Ascending aorta (tissue), 2 donors: ENCODE measurements at places on chromosomes 1 and 21.

DNA sequence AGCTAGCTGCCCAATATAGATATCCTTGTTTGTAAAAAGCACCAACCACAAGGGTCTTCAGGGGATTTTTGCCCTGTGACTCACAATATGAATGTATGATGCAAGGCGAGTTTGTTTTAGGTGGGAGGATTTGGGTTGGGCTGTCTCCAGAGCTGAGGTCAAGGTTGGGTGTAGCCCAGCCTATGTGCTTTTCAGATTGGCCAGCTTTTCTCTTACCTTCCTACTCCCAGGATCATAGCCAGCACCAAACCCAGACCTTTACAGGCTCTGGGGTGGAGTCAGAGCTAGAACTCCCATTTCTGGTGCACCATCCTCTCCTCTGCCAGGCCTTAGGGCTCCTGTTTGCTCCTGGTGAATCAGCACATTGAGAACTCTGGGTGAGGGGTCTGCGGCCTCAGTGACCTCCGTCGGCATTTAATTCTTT, 55.6 kb upstream of the GCLM start:
- DNase-seq, result no peak

DNA sequence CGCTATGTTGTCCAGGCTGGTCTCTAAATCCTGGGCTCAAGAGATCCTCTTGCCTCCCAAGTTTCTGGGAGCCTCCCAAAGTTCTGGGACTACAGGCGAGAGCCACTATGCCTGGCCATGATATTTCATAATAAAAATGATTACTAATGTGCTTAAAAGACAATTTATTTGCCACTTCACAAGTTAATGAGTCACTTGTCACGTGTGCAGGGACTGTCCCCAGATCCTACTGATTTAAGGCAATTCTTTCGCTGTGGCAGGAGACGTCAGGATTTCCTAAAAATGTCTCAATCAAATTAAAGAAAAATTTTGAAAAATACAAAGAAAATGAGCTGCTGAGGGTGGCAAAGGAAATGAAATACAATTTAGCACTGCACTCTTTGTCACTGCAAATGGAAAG, 43.5 kb downstream of the B3GALNT2 start:
- DNase-seq, result no peak

- no peak for DNase-seq
These were observed 9.4 kb upstream of the AKR1A1 start for GRCh38 chr1:45541193-45541592.

GRCh38 chr1:206472454-206472853, 2.2 kb downstream of the IKBKE start:
- no peak for DNase-seq

DNA sequence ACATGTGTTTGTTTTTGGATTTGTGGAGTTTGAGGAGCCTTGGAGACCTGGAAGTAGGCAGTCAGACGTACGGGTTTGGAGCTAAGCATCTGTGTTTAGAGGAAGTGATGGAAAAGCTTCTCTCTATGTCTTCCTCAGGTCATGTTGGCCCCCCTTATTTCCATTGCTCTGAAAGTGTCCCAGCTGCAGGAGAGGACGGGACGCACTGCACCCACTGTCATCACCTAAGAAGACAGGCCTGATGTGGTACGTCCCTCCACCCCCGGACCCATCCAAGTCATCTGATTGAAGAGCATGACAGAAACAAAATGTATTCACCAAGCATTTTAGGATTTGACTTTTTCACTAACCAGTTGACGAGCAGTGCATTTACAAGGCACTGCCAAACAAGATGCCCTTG, 66.2 kb downstream of the PGM1 start:
- no peak for DNase-seq

- no peak for DNase-seq
These were observed 47.2 kb upstream of the VANGL1 start for GRCh38 chr1:115594600-115594999.

DNA sequence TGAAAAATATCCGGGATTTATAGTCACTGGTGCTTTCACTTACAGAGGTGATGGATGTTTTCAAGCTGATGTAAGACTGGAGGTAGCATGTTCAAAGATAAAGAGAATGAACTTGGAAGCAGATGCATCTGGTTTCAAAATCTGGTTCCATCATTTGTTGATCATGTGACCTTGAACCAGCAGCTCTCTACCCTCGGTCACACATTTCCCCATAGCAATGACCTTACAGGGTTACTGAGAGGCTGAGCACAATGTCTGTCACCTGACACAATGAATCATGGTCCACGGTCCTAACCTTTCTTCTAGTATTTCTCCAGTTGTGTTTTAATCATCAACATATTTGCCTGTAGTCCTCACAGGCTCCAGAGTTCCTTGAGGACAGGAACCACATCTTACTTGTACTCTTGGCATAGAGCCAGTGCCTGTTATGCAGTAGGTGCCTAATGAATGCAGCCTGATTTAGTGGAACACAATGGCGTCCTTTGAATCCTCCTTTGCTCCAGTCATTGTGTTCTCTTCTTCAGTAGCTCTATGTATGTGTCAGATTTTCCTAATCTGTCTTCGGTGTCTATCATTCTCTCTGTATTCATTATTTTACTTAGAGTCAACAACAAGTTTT, 667.3 kb downstream of the PTPRU start:
- DNase-seq, result no peak

GRCh38 chr21:42056996-42057689, 14.0 kb upstream of the UMODL1 start:
- DNase-seq, result peak; percentile 92

DNA sequence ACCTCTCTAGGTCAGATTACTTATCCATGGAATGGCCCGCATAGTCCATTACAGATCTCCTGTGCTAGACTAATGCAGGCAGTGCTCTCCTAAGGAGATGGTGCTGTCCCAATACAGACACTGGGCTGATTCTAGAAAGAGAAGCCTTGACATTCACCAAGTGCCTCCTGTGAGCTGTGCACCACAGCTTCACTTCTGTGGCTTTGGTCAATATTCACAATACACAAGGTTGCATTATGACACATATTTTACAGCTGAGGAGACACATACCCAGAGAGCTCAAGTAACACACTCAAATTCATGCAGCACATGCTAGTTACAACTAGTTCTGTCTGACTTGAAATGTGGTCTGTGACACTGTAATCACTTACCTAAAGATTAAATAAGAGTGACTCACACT, 59.4 kb upstream of the LRRC8B start:
- no peak for DNase-seq

DNA sequence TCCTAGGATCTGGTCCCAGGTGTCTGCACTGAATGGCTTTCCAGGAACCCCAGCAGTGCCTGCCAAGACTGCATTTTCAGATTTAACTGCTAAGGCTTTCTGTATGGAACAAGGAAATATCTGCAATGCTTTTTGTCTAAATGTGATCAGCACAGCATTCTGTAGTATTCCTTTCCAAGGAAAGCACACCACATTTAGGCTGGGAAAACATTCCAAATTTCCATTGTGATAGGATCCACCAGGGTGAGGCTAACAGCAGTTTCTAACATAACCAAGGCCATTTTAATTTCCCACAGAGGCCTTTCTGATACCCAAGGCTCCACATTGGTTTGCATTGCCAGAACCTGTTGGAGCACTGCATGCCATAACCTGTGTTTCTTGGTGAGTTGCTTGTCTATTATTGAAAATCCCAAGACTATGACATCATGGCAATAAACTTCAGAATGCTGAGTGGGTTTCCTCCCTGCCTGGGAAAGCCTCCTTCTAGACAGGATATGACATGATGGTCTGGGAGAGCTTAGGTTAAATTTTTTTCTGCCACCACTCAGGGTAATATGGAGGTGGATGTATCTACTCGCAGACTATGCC, 23.3 kb upstream of the PTGFRN start:
- no peak for DNase-seq

- DNase-seq, result no peak
These were observed 106.8 kb upstream of the C1orf174 start for GRCh38 chr1:4006676-4007374.

DNA sequence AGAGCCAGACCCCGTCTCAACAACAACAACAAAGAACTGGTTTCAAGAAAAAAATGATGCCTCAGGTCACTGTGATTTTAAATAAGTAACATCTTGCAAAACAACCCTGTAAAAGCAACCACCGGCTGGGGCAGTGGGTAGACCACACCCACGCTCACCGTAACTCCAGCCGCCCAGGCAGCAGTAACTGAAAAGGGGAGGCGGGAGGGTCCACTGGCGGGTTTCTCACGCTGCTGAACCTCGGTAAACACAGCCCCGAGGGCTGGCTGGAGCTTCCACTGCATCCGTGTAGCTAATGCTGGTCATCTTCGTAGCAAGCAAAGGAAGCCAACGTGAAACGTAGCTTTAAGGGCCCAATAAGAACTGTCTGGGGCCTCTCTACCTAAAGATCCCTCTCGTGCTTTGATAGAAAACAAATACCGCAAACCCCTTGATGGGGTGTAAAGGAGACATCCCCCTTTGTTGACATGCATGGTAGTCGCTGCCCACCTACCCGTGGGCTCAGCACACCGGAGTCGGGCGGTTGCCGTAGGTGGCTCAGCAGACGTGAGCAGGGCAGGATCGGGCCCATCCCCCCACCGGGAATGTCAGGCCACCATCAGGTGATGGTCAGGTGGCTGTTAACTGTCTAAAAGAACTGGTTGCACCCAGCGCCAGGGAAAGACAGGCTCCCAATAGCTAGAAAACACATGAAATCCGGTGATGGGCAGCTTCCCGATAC, 4.2 kb downstream of the C1orf159 start:
- DNase-seq, result no peak
